ENCODE measurements at places on chromosomes 16 and 17. TPM values are rescaled to one million over a fixed set of nuclear protein-coding genes. Genes with fewer than 3 reads are reported as not detected.

DNA sequence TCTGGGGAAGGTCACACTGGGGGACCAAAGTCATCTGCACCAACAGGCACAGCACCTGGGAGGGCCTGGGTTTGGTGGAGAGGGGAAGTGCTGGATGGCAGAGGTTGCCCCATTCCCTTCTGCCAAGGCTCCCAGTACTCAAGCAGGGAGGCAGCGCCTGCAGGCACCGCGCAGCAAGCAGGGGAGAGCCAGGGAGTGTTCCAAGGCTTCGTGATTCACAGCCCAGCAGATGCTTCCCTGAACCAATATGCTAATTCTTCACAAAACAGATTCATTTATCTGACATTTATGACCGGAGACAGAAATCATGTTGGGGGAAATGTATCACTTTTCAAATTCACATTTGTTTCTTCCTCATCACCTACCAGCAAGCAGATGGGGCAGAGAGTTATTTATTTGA is 13.4 kb upstream of the CDH5 start:
- no peak for DNase-seq

SCGB1C2 gene
- polyA plus RNA-seq, result not detected

SLC16A11 gene
- 0.94 TPM for polyA plus RNA-seq

DNA sequence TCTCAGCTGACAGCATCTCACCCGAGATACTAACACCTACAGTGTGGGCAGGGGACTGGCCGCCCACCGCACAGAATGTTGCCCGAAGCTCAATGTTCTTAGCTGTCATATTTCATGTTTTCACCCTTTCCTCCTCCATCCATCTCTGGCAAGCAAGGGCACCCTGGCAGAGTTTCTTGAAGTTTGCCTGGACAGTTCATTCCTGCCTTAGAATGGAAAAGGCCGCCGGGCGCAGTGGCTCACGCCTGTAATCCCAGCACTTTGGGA is 37.6 kb upstream of the TEX2 start:
- DNase-seq, result no peak

DNA sequence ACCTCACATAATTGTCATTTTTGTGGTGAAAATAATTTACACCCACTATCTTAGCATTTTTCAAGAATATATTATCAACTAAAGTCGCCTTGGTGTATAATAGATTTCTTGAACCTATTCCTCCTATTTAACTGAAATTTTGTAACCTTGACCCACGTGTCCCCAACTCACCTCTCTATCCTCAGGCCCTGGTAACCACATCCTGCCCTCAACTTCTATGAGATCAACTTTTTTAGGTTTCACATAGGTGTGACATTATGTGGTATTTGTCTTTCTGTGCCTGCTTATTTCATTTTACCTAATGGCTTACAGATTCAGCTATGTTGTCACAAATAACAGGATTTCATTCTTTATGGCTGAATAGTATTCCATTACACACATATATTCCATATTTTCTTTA is 73.0 kb upstream of the CNTNAP4 start:
- no peak for DNase-seq

CACNG5 gene
- 0.19 TPM for polyA plus RNA-seq
